Heart left ventricle (tissue), 16 donors: ENCODE measurements at places on chromosomes 13 and 19.

DNA sequence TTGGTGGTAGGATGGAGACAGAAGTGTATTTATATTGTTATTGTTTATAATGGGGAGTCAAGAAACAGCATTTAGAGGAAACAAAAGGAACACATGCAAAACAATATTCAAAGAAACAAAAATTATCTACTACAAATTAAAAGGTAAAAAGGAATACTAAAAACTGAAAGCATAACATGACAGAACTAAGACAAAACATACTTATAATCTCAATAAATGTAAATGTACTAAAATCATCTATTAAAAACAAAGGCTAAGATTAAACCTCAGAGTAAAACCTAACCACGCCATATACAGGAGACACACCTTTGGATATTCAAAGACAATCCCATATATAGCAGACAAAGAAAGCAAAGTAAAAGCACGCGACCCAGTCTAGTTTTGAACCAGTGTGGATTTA lies 273.6 kb downstream of the ABCC4 start:
- DNase-seq: no peak

GRCh38 chr13:49711218-49711863 lies 20.1 kb upstream of the EBPL start:
- DNase-seq: no peak

DNA sequence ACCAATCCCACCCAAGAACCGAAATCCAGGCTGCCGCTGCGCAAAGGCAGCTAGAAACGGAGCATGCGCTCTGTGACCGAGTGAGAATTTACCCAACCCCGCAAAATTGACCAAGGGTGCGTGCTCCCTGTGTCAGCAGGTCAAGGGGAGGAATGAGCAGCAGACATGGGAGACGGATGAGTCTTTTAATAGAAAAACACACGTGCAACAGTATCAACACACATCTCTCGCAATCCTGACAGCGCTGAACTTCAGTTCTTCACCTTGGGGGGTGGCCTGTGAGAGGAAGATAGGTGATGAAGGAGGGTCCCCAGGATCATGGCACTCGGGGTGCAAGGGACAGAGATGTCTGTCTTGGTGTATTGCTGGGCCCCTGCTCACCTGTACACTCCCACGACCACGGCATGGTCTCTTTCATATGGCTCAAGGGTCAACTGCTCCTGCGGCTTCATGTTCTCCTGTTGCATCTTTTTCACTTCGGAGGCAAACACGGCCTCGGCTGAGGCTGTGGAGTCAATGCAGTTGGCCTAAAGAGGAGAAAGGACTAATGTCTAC lies 402 bp upstream of the DYRK1B start:
- DNase-seq: no peak

DNA sequence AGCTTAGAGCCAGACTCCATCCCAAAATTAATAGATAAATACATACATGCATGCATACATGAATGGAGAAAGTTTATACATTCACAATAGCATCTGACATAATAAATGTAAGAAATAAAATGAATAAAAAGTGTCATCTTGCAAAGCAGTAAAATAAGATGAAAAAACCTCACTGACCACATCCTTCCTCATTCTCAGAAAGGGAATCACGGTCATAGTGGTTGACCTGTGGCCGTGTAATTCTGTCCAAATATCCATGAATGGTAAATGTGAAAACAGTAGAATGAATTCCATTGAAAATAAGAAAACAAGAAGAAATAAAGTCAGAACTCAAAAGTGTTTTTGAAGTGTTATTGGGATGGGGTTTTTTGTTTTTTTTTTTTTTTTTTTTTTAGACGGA lies 9.8 kb upstream of the CDC42EP5 start:
- no peak for DNase-seq

DNA sequence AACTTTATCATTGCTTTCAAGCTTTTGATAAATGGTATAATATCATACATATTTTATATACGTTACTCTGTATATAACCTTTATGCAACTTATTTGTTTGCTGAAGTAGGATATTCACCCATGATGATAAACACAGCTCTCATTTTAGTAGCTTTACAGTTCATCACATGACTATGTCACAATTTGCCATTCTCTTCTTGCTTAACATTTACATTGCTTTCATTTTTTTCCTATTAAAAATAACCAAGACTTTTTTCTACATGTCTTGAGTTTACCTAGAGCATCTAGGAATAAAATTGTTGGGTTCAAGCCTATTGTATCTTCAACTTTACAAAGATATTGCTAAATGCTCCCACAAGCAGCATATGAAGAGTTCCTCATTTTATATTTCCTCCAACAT lies 54.0 kb downstream of the KCNRG start:
- DNase-seq: no peak
